Activated naive CD4-positive, alpha-beta T cell treated with anti-CD3 and anti-CD28 coated beads, Interleukin-2, amount 50 U/mL, for 72 hours (primary cell): ENCODE measurements at places on chromosomes 5 and 9. TPM values are rescaled to one million over a fixed set of nuclear protein-coding genes. Genes with fewer than 3 reads are reported as not detected.

DNA sequence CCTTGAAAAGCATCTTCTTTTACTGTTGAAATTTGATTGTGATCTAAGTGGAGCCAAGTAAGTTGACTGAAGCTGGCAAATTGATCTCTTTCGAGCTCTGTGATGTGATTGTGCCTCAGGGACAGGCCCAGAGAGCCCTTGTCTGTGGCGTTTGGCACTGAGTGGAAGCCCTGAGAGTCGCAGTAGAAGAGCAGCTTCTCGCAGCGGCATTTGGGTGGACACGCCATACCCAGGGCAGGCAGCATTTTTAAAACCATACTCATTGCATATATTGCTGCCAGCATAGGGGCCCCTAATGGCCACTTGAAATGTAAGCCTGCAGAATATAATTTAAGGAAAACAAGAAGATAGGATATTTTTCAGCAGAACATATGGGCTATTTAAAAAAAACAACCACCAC lies 894 bp downstream of the LRRTM2 start:
- DNase-seq: no peak

- no peak for DNase-seq
These were observed 18.1 kb downstream of the ZBTB5 start for GRCh38 chr9:37447111-37447510.

DNA sequence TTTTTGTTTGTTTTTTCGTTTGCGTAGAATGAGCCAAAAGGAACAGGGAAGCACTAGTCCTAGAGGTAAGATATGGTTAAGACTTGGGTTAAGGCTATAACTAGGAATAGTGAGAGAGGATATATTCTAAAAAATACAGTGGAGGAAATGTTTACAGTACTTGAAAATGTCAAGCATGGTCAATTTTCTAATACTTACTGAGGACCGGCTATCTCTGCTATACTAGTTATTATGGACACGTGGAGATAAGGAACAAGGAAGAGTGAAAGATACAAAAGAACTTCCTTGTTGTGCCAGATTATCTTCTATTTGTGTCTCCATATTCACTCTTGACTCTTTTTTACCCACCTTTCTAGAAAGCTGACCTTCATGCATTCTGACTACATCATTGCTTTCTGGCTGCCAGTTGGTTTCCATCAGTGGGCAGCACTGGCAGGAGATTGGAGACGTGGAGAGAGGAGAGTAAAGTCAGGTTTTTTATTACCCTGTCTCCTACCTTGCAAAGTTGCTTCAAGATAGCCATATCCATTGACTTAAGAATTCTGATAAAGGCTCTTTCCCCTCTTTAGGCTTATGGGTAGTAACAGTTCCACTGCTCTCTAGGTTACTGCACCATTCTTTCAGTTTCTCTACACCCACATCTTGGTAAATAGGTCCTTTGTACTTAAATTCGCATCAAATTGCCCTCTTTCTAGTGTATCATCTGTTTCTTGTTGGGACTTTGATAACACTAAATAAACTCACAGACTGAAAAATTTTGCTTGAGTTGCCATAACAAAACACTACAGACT lies 9.0 kb upstream of the RFX3 start:
- no peak for DNase-seq

PHPT1 gene
- 167 TPM for total RNA-seq

DNA sequence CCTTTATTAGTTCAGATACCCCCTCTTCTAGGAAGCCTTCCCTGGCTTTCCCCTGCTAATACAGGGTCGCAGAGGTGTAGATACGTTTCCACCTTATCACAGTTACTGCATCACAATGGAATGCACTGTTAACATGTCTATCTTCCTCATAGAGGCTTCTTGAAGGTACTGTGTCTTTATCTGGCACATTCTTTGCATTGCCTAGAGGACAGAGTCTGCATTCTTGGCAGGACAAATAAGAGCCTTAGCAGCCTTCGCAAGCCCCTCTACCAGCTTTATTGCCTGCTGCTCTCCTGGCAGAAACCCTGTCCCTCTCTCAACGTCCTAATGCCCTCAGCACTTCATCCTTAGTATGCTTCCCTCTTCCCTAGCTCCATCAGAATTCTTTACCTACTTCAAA lies 31.6 kb downstream of the SLC1A3 start:
- DNase-seq: no peak

C9orf85 gene
- total RNA-seq: 10.0 TPM

- no peak for DNase-seq
These were observed 12.1 kb upstream of the ORM1 start for GRCh38 chr9:114310471-114311450.

DMRTA1 gene
- not detected for total RNA-seq

DNA sequence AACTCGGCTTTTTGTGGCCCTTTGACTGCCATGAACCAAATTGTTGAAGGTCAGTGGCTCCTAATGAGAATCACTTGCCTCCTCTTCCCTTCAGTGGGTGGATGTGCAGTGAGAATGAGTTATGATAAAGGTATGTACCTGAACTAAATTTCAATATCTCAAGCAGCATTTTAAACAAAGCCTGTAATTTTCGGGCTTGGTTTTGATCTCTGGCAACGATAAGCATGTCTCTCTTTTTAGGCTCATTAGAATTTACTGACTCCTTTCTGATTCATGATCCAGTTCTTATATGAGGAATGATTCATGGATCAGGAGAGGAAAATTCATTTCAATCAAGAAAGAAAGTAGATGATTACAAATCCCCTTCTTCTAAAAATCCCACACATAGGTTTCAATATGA lies 305.5 kb downstream of the ARRDC3 start:
- no peak for DNase-seq

GRCh38 chr9:89740722-89741121 lies 135.9 kb downstream of the GADD45G start:
- DNase-seq: peak; percentile 26

- no peak for DNase-seq
These were observed 388.5 kb downstream of the PSAT1 start for GRCh38 chr9:78685471-78685870.

RNF38 gene
- total RNA-seq: 35.8 TPM

- no peak for DNase-seq
These were observed 450.0 kb downstream of the CCDC171 start for GRCh38 chr9:16002816-16003215.

DNA sequence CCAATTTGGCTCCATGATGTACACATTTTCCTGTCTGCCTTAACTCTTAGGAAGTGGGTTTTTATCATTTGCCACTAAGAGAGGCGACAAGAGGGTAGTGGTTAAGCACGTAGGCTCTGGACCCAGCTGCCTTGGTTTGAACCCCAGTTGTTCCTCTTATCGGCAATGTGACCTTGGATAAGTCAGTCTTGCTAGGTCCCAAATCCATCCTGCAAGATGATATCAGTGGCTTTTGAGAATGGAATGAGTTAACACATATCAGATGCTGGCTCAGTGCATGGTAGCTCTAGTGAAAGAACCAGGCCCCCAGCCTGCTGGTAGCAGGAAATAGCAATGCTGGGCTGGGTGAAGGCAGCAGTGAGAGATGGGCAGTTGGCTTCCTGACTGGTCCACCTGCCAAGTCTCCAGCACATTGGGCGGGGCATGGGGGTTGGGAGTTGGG lies 72.5 kb downstream of the STK10 start:
- DNase-seq: peak; percentile 69

ERMP1 gene
- 22.8 TPM for total RNA-seq

- no peak for DNase-seq
These were observed 295.7 kb upstream of the PANK3 start for GRCh38 chr5:168874713-168875380.

DNA sequence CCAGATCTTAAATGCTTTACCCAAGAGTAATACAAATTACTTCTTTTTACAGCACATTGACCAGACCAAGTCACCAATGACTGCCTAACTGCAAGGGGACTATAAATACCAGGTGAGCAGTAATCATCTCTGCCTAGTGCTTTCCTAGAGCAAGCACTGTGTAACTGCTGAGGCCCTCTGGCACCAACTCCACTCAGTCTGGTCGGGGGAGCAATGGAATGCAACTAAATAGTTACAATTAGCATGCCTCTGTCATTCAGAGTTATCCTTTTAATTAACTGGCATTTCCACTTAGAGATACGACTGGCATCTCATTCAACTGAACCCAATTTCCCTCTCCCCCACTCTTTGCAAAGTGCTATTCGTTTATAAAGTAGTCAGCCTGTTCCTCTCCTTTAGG lies 1309.1 kb upstream of the DMAC1 start:
- DNase-seq: no peak

KIF4B gene
- total RNA-seq: 0.14 TPM

PCDHGA5 gene
- total RNA-seq: 0.09 TPM

- DNase-seq: no peak
These were observed 99.3 kb upstream of the SPOCK1 start for GRCh38 chr5:137598399-137598798.
